ENCODE measurements at places on chromosomes 3 and 15. TPM values are rescaled to one million over a fixed set of nuclear protein-coding genes. Genes with fewer than 3 reads are reported as not detected.

The C15orf62 gene
- 1.2 TPM for total RNA-seq

The ZPLD1 gene
- 0.43 TPM for total RNA-seq

DNA sequence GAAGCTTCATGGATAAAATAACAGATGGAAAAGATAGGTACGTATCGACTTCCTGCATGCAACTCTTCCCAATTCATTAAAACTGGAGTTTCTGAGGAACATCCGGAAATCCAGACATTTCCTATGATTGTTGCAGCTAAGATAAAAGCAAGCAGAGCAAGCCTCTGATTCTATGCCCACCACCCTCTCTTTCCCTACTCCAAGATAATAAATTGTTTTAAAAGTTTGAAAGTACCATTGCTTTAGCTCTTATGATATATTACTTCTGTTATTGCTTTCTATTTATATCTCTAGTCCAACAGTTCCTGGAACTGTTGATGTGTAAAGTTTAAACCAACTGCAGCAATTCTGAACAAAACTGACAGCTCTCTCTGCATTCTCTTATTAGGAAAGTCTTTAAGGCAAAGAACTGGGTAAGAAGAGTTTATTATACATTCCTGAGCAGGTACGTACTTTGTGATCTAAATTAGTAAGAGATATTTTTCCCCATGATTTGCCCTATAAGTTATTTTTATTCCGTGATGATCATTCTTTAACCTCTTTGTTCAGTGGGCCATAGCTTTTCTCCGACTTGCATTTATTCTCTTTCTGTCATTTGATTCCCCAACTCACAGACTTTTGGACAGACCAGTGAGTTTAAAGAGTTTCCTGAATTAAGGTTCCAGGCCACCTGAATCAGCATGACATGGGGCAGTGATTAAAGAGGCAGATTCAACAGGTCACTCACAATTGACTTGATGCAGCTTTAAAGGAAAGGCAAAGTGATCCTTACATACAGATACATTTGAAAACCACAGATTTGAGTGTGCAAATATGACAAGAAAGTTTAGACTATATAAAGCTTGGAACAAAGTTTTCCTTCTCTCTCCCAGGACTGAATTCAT lies 94.2 kb upstream of the THRB start:
- H3K36me3 ChIP-seq = no peaks in the 10 kb centered on the region
- no peaks in the 10 kb centered on the region for H3K27me3 ChIP-seq
- no peaks in the 10 kb centered on the region for H3K4me1 ChIP-seq
- no peak overlapping the region for H3K4me3 ChIP-seq
- H3K27ac ChIP-seq = no peak overlapping the region
- DNase-seq = no peak

GRCh38 chr3:124882816-124883747 lies 4.1 kb downstream of the ITGB5 start:
- no peaks in the 10 kb centered on the region for H3K27me3 ChIP-seq
- H3K27ac ChIP-seq = no peak overlapping the region
- no peaks in the 10 kb centered on the region for H3K36me3 ChIP-seq
- no peak for DNase-seq

GRCh38 chr3:107740992-107741896 lies 218.5 kb downstream of the BBX start:
- H3K27ac ChIP-seq = no peak overlapping the region
- no peaks in the 10 kb centered on the region for H3K27me3 ChIP-seq
- peaks cover 2% of the 10 kb centered on the region for H3K4me1 ChIP-seq

DNA sequence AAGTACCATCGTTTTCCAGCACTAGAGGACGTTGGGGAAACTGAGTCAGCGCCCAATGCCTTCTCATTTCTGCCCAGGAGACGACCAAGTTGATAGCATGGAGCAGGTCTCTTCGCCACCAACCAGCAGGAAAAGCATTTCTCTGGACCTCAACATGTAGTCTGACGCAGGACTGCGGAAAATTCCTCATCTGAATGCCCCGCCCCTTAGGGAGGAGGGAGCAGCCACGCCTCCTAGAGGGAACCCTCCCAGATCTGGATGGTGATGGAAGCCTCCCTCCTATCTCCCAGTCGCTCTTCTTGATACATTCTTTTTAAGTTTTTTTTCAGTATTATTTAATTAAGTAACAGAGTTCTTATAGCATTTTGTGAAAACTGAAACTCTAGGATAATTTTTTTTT lies 17.4 kb upstream of the MINDY4B start:
- no peak for DNase-seq
- no peaks in the 10 kb centered on the region for H3K36me3 ChIP-seq
- no peak overlapping the region for H3K27ac ChIP-seq
- peaks cover 2% of the 10 kb centered on the region for H3K4me1 ChIP-seq
- no peaks in the 10 kb centered on the region for H3K27me3 ChIP-seq
- H3K4me3 ChIP-seq = no peak overlapping the region

GRCh38 chr3:52108302-52109232 lies 45.7 kb downstream of the POC1A start:
- no peak for DNase-seq
- H3K4me3 ChIP-seq = no peak overlapping the region
- no peaks in the 10 kb centered on the region for H3K27me3 ChIP-seq

GRCh38 chr3:171982828-171983227 lies 56.5 kb upstream of the FNDC3B start:
- no peak overlapping the region for H3K4me3 ChIP-seq
- H3K27me3 ChIP-seq = no peaks in the 10 kb centered on the region
- H3K36me3 ChIP-seq = no peaks in the 10 kb centered on the region
- H3K27ac ChIP-seq = no peak overlapping the region

DNA sequence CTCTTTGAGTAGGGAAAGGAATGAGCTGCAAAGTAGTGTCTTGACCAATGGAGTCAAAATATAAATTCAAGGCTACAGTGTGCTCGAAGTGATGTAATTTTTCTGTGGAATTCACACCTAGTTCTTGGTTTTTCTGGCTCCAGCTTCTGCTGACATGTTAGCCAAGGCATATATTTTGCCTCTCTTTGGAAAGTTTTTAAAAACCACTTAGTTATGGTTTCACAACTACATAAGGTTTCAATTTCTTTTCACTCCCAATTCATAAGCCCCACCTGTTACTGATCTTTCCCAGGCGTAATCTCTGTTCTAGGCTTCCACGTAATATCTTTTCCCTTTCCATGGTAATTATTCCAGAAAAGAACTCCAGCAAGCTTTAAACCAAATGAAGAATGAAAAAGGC lies 46.9 kb downstream of the GADL1 start:
- H3K4me3 ChIP-seq = no peak overlapping the region
- H3K4me1 ChIP-seq = no peaks in the 10 kb centered on the region
- no peaks in the 10 kb centered on the region for H3K27me3 ChIP-seq

GRCh38 chr3:17258823-17259436 lies 374.2 kb downstream of the PLCL2 start:
- no peak for DNase-seq
- no peaks in the 10 kb centered on the region for H3K27me3 ChIP-seq
- no peak overlapping the region for H3K27ac ChIP-seq
- no peaks in the 10 kb centered on the region for H3K36me3 ChIP-seq
- no peak overlapping the region for H3K4me3 ChIP-seq

DNA sequence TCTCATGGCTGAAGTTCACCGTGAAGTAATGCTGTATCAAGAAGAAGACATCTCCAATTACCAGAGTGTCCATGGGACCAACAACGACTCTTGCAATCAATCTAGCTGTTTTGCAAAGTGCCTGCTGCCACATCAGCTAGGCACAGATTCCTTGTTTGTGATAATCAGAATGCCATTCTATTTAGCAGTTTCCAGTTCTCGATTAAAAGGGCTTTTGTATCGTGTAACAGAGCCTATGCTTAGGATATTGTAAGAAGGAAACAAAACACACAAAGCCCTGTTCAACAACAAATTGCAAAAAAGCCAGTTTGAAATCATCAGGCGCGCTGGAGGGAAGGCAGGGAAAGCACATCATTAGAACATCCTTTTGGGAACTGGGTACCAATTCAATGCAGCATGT lies 26.1 kb downstream of the RASGRF1 start:
- H3K36me3 ChIP-seq = no peaks in the 10 kb centered on the region
- H3K27ac ChIP-seq = no peak overlapping the region
- no peaks in the 10 kb centered on the region for H3K4me1 ChIP-seq
- DNase-seq = no peak
- no peaks in the 10 kb centered on the region for H3K27me3 ChIP-seq
- no peak overlapping the region for H3K4me3 ChIP-seq

- H3K4me1 ChIP-seq = no peaks in the 10 kb centered on the region
- H3K4me3 ChIP-seq = no peak overlapping the region
- no peak overlapping the region for H3K27ac ChIP-seq
- H3K36me3 ChIP-seq = no peaks in the 10 kb centered on the region
- no peaks in the 10 kb centered on the region for H3K27me3 ChIP-seq
Observed at GRCh38 chr15:36724905-36725304, 145.5 kb downstream of the CDIN1 start.

DNA sequence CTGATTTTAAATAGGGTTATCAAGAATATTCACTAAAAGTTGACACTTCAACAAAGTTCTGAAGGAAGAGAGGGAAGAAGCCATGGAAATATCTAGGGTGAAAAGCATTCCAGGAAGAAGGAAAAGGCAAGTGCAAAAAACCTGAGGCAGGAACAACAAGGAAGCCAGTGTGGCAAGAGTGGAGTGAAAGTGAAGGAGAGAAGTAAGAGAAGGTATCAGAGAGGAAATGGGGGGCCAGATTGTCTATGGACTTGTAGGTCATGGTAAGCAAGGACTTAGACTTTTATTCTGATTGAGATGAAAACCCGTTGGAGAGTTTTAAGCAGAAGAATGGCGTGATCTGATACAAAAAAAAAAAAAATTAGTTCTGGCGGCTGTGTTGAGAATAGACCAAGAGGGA lies 18.5 kb upstream of the ZNF609 start:
- H3K36me3 ChIP-seq = no peaks in the 10 kb centered on the region
- no peak for DNase-seq
- no peak overlapping the region for H3K27ac ChIP-seq
- no peak overlapping the region for H3K4me3 ChIP-seq
- no peaks in the 10 kb centered on the region for H3K4me1 ChIP-seq

GRCh38 chr15:60397772-60398445 lies at the start of gene ANXA2:
Gene ANXA2, minus strand, starts transcription at chr15:60397986. Its CDS starts 11,911 bp downstream, at chr15:60386075.
- peaks cover 10% of the 10 kb centered on the region for H3K4me1 ChIP-seq
- peak; percentile 86 for DNase-seq
- no peaks in the 10 kb centered on the region for H3K36me3 ChIP-seq
